CD4-positive, alpha-beta T cell (primary cell): ENCODE measurements at places on chromosomes 12 and 14.

DNA sequence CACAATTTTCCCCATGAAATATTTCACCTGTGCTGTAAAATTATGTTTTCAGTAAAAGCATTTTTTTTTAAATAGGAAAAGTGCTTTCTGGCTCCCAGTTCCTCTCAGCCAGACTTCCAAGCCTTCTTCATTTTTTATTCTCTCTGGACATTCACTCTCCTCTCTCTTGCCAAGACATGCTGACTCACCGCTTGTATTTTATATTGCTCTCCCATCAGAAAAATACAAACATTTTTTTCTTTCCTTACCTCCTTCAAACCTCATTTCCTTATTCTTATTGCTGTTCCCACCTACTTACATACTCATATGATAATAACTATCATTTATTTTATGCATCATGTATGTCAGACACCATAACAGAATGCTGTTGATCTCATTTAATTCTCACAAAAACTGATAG is 37.7 kb upstream of the ZNF641 start:
- DNase-seq: no peak

DNA sequence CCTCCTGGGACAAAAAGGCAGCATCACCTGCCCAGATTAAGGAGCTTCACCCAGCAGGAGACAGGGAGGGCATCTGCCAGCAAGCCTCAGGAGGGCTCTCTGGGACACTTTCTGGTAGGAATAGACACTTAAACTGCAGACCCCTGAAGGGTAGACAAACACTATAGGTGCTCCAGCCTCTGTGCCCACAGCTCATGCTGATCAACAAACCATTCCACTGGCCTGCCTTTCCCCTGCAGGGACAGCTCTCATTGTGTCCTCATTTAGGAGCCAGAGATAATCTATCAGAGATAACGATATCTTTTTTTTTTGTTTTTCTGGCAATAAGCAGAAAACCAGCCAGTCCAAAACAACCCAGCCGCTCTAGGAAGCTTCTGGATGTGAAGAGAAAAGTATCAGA is 251.8 kb upstream of the CCDC196 start:
- no peak for DNase-seq

DNA sequence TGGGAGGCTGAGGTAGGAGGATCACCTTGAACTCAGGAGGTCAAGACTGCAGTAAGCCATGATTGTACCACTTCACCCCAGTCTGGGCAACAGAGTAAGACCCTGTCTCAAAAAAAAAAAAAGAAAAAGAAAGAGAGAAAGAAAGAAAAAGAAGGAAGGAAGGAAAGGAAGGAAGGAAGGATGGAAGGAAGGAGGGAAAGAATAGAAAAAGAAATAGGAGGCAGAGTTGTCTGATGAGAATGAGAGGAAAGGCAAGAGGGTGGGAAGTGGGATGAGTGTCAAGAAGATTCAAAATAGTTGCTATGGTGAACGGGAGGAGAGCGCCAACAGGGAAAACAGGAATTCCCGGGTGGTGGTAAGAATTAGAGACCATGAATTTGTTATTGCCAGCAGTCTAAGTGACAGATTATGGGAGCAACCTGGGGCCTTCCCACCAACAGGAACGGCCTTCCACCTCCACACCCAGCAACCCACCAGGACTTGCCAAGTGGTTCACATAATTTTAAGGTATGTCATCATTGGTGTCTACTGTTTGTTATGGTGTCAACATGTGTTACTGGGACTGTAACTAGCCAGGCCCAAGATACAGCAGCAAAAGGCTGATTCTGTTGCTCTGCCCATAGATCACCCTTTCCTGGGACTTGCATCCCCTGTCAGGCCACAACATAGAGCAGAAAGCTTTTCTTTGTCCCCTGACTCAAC is 36.1 kb upstream of the C12orf76 start:
- no peak for DNase-seq

- no peak for DNase-seq
Observed at GRCh38 chr14:25843481-25844470, 754.1 kb downstream of the NOVA1 start.

DNA sequence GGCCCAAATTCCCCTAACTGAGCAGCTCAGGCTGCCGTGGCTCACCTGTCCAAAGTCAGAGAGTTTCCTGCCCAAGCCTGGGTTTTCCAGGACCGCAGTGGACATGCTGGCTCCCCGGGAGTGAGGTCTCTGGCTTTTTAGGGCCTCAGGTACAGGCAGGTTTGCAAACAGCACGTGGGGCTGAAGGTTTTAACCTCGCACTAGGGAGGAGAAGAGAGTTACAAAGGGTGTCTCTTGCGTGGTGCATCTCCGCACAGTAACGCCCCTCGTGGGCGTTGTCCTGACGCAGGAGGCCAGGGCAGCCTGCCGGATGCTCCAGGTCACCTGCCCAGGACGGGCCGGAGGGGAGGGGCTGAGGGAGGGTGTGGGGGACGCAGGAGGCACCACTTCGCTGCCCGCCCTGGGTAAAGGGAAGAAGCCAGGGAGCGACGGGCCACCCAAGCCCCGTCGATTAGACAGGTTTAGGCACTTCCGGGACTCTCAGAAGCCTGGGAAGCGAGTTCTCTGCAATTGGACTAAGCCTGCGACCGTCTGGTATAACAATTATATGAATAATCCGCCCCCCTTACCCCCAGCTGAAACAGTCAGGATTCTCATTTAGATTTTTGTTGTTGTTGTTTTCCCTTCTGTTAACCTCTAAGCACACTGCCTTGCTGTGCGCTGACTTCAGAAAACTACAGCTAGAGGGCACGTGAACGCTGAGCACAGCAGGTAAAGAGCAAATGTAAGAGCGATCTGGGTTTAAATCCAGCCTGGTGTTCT is at the start of gene PAH:
Gene PAH (minus strand): TSS at position 219 of the 762 bp plus-strand sequence. CDS start 114 bp downstream, at position 105.
- DNase-seq: no peak

- no peak for DNase-seq
Observed at GRCh38 chr12:49646871-49647654, 23.7 kb downstream of the PRPF40B start.

- no peak for DNase-seq
Observed at GRCh38 chr12:22812531-22812930, 187.6 kb downstream of the ETNK1 start.

DNA sequence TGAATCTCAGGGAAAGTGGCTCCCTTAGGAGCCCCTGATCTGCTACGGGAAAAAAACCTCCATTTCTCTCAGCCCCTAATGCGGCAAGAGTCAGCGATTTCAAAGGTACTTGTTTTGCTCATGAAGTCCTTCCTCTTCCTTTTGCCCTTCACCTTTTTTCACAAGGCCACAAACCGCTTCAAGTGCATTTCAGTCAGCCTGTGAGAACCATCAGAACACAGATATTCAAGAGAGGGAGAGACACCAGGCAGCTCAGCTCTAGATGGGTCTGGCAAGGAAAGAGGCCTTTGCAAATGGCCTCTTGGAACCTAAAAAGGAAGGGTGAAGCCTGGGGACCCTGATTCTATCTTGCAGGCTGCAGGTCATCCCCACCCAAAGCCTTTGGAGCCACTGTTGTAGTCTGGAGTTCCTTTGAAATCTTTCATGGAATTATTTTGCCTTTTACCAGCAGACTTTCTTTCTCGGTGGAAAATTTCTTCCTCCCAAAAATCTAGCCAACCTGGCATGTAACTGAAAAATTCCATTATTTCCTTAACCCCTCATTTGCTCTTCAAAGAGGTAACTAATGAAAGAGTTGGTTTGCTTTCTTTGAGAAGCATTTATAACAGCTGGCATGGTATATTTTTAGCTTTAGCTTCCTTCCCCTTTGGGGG is 145.0 kb downstream of the SAMD4A start:
- no peak for DNase-seq

DNA sequence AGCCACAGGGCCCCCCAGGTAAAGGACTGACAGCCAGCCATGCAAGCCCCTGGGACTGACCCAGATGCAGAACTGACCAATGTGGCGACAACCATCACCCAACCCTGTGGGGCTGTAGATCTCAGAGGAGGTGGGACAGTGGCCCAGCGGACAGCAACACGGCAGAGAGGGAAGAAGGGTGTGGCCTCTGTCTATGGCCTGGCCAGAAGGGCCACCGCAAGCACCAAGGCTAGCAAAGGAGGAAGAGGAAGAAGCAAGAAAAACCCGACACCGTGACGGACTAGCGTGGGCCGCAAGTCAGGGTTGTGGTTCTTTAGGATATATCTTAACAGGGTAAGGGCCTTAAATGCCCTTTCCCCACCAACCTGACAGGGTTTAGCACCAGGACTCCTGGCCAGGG is 71.2 kb downstream of the ITPK1 start:
- DNase-seq: no peak
